ENCODE measurements at places on chromosomes 5 and 9. TPM values are rescaled to one million over a fixed set of nuclear protein-coding genes. Genes with fewer than 3 reads are reported as not detected.

The PROB1 gene
- total RNA-seq, result 0.44 TPM

DNA sequence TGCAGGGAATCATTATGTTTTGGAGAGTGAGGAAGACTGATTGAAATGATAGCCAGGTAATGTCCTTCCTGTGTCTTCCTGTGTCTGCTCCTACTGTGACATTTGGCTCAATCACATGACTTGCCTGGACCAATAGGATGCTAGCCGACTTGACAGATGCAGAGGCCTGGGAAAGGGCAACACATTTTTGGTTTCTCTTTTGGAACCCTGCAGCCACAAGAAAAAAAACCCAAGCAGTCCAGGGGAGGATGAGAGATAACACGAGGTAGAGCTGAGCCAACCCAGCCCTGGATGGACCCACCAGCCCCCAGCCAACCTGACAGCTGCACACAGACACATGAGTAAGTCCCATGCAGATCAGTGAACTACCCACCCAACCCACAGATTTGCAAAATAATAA is 256.1 kb upstream of the SMARCA2 start:
- H3K27me3 ChIP-seq, result no peaks in the 10 kb centered on the region
- H3K27ac ChIP-seq, result no peak overlapping the region
- H3K4me1 ChIP-seq, result no peaks in the 10 kb centered on the region
- H3K36me3 ChIP-seq, result no peaks in the 10 kb centered on the region

DNA sequence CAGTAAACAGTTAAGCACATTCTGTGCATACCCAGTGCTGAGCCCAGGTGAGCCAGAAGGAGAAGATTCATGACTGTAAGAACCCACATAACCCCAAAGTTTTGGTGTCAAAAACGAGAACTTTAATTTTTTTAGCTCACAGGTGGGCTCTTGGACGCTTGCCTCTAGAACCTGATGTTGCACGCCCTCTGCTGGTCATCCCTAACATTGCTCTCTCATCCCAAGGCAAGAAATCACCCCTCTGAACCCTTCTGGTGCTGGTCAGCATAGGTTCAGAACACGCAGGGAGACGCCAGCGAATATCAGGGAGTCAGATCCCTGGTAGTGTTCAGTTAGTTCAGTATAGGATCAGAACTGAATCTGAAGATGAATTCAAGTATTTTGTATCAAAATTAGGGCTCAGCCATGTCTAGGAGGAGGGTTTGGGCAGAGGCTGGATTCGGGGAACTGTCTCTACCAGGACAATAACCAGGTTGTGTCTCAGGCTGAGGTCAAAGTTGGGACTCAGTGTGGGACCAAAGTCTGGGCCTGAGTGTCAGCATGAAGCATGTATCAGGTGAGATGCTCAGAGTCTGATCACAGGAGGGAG is 4.1 kb upstream of the DNAJB5 start:
- no peak overlapping the region for H3K27ac ChIP-seq
- H3K4me3 ChIP-seq, result no peak overlapping the region
- no peaks in the 10 kb centered on the region for H3K36me3 ChIP-seq
- DNase-seq, result no peak

DNA sequence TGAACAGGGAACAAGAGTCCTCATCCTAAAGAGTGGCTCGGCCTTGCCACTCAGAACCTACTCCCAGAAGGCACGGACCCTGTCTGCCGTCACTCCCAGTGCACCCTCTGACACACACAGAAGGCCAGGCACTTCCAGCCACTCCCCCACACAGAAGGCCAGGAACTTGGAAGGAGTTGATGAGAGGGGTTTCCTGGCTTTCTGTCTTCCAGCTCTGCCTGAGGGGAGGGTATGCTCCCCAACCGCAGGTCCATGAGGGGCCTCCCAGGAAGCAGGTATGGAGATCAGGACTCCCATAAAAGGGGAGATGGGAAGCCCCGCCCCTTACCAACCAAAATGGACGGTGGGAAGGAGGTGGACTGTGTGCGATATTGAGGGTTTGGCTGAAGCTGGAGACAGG is 247.6 kb upstream of the IRX4 start:
- no peaks in the 10 kb centered on the region for H3K36me3 ChIP-seq
- no peak overlapping the region for H3K27ac ChIP-seq
- no peaks in the 10 kb centered on the region for H3K4me1 ChIP-seq
- H3K4me3 ChIP-seq, result no peak overlapping the region

- H3K4me1 ChIP-seq, result no peaks in the 10 kb centered on the region
- no peak for DNase-seq
- H3K4me3 ChIP-seq, result no peak overlapping the region
- no peak overlapping the region for H3K27ac ChIP-seq
- H3K27me3 ChIP-seq, result no peaks in the 10 kb centered on the region
These were observed 105.8 kb downstream of the DAB2IP start for GRCh38 chr9:121757281-121757585.

GRCh38 chr9:106755736-106756135 is 107.2 kb upstream of the ZNF462 start:
- no peak overlapping the region for H3K4me3 ChIP-seq
- H3K27ac ChIP-seq, result no peak overlapping the region
- no peaks in the 10 kb centered on the region for H3K36me3 ChIP-seq
- no peaks in the 10 kb centered on the region for H3K4me1 ChIP-seq
- DNase-seq, result no peak

All from right lobe of liver (tissue), 6 donors.